ENCODE measurements at places on chromosomes 7 and 10.

- DNase-seq = no peak
These were observed 34.2 kb downstream of the MTURN start for GRCh38 chr7:30168835-30169573.

DNA sequence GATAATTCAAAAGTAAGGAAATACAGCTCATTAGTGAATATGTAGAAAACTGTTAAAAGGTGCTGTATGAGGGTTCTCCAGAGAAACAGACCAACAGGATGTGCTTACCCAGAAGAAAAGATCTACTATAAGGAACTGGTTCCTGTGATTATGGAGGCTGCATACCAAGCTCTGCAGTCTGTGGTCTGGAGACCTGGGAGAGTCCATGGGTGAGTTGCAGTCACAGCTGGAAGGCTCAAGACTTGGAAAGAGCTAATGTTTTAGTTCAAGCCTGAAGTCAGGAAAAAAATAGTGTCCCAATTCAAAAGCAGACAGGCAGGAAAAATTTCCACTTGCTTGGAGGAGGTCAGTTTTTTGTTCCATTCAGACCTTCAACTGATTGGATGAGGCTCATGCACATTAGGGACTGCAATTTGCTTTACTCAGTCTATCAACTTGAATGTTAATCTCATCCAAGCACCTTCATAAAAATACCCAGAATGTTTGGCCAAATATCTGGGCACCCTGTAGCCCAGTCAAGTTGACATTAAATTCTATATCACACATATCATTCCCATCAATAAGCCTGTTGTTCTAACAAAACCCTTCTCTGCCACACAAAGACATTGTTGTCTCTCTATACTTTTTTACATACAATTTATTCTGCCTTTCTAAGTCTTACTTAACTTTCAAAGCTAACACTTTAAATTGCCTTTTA is 197.9 kb upstream of the KLF6 start:
- DNase-seq = no peak

DNA sequence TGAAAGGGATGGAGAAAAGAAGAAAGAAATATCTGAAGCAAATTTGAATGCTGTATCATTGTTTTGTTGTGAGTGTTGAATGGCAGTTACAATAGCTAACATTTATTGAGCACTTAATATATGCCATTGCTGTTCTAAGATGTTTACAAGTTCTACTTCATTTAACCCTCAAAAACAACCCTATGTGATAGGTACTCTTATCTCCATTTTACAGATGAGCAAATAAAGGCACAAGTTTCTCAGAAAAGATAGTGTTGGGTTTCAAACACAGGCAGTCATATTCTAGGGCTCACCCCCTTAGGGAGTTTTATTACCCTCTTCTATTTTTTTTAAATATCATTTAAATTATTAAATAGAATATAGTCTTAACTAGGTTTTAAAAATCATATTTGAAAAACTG is 8.3 kb upstream of the ELAPOR2 start:
- no peak for DNase-seq

DNA sequence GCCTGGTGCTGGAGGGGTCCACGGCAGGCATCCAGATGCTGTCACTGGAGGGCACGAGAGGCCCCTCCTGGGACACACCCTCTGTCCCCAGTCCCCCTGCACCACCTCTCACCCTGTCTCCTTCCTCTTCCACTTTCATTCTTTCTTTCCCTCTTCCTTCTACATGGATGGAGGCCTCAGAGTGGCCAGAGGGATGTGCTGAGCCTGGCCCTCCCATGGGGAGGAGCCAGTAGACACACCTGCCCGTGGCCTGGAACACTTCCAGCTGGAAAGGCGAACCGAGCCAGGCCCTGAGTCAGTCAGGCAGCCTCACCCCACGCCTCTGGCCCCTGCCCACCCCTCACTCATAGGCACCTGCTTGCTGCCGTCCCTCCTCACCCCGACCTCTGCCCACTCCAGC is 55.9 kb upstream of the MXI1 start:
- DNase-seq = no peak

- no peak for DNase-seq
These were observed 17.6 kb downstream of the MINDY3 start for GRCh38 chr10:15842556-15843169.

DNA sequence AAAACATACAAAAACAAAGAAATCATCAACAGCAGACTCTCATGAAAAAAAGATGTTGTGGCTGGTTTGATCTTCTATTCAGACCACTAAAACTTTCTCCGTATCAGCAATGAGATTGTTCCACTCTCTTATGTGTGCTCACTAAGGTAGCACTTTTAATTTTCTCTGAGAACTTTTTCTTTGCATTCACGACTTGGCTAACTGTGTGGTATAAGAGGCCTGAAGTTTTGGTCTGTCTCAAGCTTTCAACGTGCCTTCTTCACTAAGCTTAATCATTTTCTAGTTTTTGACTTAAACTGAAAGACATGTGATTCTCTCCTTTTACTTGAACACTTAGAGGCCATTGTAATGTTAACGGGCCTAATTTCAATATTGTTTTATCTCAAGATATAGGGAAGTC is 1231.6 kb downstream of the SORCS3 start:
- no peak for DNase-seq

- DNase-seq = no peak
These were observed 144.2 kb upstream of the VSTM2A start for GRCh38 chr7:54397836-54398612.

GRCh38 chr7:34718867-34719266 is 60.8 kb downstream of the NPSR1 start:
- no peak for DNase-seq

- no peak for DNase-seq
These were observed 19.7 kb downstream of the TSPAN12 start for GRCh38 chr7:120838281-120838682.

DNA sequence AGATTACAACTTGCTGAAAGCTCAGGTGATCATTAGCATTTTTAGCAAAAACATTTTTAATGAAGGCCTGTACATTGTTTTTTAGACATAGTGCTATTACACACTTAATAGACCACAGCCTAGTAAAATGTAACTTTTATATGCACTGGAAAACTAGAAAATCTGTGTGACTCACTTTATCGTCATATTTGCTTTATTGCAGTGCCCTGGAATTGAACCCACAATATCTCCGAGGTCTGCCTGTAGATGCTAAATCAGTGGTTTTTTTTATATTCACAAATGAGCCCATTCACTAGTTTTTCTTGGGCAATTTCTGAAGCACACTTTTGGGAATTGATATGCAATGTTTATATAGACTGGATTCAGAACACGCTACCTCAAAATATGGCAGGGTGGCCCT is 105.1 kb downstream of the PTPRN2 start:
- no peak for DNase-seq

- DNase-seq = no peak
These were observed 209.5 kb upstream of the INHBA start for GRCh38 chr7:41912426-41912825.

DNA sequence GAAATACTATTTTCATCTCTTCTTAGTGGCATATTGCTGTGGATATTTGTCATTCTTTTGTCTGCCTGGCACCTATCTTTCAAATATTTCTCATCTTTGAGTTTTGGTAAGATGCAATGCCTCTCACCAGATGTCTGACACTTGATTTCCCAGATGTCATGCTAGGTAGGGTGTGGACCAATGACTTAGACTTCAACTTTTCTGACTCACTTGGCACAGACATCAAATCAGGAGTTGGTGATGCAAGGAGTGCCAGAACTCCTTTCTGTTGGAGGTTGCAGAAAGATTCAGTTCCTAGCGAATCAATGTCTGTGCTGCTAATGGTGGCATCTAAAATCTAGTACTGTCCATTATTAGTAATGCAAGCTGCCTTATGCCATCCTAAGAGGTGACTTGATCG is 216.9 kb upstream of the FERD3L start:
- no peak for DNase-seq

- DNase-seq = no peak
These were observed 136.5 kb upstream of the NAMPT start for GRCh38 chr7:106421181-106421762.

DNA sequence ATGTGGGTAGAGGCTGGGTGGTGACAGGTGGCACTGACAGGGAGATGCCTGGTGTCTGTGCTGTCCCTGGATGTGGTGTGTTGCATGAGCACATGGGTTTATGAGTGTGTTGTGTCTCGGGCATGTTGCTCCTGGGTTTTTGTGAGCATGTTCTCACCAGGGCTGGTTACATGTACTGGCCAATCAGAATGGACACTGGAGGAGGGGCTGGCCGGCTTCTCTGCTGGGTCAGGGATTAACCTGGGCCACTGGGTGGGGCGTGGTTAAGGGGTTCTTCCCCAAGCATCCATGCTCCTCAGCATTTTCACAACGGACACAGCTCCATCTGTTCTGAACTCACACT is 20.8 kb upstream of the VOPP1 start:
- DNase-seq = no peak

DNA sequence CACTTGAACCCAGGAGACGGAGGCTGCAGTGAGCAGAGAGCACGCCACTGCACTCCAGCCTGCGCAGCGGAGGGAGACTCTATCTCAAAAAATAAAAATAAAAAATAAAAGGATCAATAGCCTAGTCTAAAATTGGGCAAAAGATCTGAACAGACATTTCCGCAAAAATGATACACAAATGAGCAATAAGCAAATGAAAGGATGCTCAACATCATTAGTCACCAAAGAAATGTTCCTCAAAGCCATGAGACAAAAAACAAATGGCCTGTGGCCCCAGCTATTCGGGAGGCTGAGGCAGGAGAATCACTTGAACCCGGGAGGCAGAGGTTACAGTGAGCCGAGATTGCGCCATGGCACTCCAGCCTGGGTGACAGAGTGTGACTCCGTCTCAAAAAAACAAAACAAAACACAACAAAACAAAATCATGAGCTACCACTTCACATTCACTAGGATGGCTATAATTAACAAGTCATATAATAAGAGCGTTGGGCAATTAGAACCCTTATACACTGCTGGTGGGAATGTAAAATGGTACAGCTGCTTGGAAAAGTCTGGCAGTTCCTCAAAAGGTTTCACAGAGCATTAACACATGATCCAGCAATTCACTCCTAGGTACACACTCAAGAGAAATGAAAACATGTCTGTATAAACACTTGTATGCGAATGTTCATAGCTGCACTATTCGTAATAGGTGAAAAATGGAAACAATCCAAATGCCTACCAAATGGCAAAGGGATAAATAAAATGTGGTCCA is 3.1 kb downstream of the DAGLB start:
- DNase-seq = no peak

GRCh38 chr7:124369310-124369709 is 336.4 kb upstream of the TMEM229A start:
- DNase-seq = no peak

GRCh38 chr7:52838981-52839411 is 196.4 kb upstream of the POM121L12 start:
- DNase-seq = no peak

GRCh38 chr10:51257511-51258248 is 183.4 kb downstream of the PRKG1 start:
- DNase-seq = no peak

DNA sequence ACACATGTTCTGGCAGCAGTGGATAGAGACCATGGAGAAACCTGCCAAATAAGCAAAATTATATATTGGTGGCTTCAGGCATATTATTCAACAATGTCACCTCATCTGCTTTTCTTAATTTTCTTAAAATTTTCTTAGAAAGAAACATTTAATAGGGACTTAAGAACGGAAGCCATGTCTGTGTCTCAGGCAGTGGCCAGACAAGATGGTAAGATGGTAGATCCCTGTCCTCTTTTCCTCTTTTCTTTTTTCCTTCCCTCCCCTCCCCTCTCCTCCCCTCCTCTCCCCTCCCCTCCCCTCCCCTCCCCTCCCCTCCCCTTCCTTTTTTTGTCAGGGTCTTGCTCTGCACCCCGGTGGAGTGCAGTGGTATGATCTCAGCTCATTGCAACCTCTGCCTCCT is 24.2 kb upstream of the ICA1 start:
- no peak for DNase-seq

DNA sequence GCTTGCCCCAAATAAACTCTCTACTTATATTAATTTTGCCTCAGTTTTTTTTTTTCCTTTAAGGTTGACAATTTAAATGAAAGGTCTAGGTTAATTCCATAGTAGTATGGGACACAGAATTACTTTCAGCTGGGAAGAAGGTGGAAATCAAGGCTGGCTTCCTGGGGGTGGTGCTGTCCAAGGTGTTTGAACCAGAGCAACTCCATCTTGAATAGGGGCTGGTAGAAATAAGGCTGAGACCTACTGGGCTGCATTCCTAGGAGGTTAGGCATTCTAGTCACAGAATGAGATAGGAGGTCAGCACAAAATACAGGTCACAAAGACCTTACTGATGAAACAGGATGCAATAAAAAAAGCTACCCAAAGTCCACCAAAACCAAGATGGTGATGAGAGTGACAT is 1190.8 kb upstream of the AUTS2 start:
- DNase-seq = no peak

- DNase-seq = no peak
These were observed 116.6 kb downstream of the RAB18 start for GRCh38 chr10:27620430-27621397.

DNA sequence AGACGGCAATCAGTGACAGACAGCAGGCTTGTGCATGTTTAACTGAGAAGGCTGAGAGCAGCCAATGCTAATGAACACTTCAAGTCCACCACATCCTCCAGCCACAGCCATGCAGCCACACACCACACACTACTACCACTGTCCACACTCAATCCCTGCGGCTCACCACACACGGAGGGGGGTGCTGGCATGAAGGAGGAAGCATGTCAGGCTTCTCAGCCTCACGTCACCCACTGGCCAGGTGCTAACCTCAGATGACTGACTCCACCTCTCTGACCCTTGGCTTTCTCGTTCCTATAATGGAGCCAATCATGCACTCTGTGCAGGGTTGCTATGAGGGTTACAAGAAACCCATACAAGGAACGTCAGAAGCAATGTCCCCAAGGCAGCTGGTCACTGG is 165.4 kb upstream of the RNF32 start:
- DNase-seq = no peak
